Mammary epithelial cell (primary cell): ENCODE measurements at places on chromosomes 1 and 21. TPM values are rescaled to one million over a fixed set of nuclear protein-coding genes. Genes with fewer than 3 reads are reported as not detected.

Gene ATP1A4
- under 0.01 TPM for total RNA-seq

Gene FCRL4
- not detected for total RNA-seq

Gene BCAR3
- 93.0 TPM for total RNA-seq

Gene SLC6A9
- 54.0 and 68.9 TPM in 2 replicates for total RNA-seq

Gene NPHP4
- total RNA-seq, result 8.2 TPM

Gene SPRR2F
- not detected in 2 replicates for total RNA-seq

Gene GON4L
- 29.8 TPM for total RNA-seq

Gene ADGRB2
- 2.5 and 3.8 TPM in 2 replicates for total RNA-seq

Gene AMIGO1
- 1.2 and 1.8 TPM in 2 replicates for total RNA-seq

Gene PGLYRP3
- total RNA-seq, result 1.8 TPM in 1 of 2 replicates, not detected in the other

Gene KCNK2
- not detected in 2 replicates for total RNA-seq

Gene TNFRSF18
- not detected in 2 replicates for total RNA-seq

Gene GDAP2
- total RNA-seq, result 26.1 and 38.1 TPM in 2 replicates

Gene HYI
- 12.0 TPM for total RNA-seq

Gene HMCN1
- 5.6 and 6.4 TPM in 2 replicates for total RNA-seq

Gene CELA3B
- total RNA-seq, result not detected

Gene PDPN
- total RNA-seq, result 26.6 and 39.4 TPM in 2 replicates

Gene PDC
- total RNA-seq, result not detected in 2 replicates

Gene FAM72B
- 1.0 TPM for total RNA-seq

Gene PADI1
- 0.17 TPM for total RNA-seq

Gene COL16A1
- total RNA-seq, result 121 and 137 TPM in 2 replicates

Gene SH2D2A
- total RNA-seq, result not detected

Gene DYRK3
- total RNA-seq, result 23.2 and 45.4 TPM in 2 replicates

Gene RRAGC
- total RNA-seq, result 36.9 and 41.0 TPM in 2 replicates

Gene CLEC20A
- total RNA-seq, result not detected

Gene TP73
- 2.5 TPM for total RNA-seq

Gene CRYAA
- not detected in 2 replicates for total RNA-seq

Gene PLPP3
- 0.99 and 1.3 TPM in 2 replicates for total RNA-seq

Gene ADGRL2
- 105 TPM for total RNA-seq

Gene PCAT6
- total RNA-seq, result 4.1 and 5.6 TPM in 2 replicates

Gene NFYC
- 45.9 and 48.7 TPM in 2 replicates for total RNA-seq

Gene INAVA
- 26.5 TPM for total RNA-seq

Gene LINGO4
- not detected in 2 replicates for total RNA-seq

Gene SHISAL2A
- under 0.01 TPM for total RNA-seq

Gene NUP210L
- under 0.01 TPM for total RNA-seq

Gene SPRR1B
- not detected for total RNA-seq

Gene ACTL8
- total RNA-seq, result not detected in 2 replicates

Gene FAAH
- total RNA-seq, result 19.9 and 21.0 TPM in 2 replicates

Gene CD1E
- not detected for total RNA-seq
